ENCODE measurements at places on chromosomes 5 and 9.

- no peak for DNase-seq
These were observed 37.2 kb upstream of the SLC9A3 start for GRCh38 chr5:561408-561807.

DNA sequence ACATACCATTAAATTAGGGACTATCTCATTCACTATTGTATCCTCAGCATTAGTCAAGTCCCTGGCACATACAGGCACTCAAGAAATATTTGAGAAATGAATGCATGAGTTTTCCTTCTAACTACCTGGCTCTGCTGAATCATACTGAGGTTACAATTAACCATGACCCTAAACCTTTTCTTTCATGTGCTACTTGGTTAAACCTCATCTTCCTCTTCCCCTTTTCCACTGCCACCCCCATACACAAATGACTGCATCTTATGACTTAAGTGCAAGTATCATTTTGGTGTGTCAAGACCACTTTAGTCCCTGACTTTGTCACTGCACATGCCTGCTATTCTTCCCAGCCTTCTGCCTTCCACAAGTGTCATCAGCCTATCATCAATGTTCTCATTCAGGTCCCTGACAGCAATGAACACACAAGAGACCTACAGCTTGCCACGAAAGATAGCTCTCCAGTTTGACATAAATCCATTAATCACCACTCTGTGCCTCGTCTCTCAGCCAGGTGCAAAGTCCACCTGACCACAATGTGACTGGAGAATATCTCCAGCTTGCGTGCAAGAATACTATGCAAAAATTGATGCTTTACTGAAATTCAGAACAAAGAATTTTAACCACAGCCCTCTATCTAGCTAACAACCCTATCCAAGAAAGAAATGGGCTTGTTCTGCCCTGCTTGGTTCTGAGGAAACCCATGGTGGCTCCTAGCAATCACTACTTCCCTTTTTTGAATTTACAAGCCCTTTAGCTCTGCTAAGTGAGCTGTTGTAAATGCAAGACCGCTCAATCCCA, 74.5 kb downstream of the MAPKAP1 start:
- no peak for DNase-seq

GRCh38 chr5:11791792-11792191, 112.5 kb downstream of the CTNND2 start:
- no peak for DNase-seq

DNA sequence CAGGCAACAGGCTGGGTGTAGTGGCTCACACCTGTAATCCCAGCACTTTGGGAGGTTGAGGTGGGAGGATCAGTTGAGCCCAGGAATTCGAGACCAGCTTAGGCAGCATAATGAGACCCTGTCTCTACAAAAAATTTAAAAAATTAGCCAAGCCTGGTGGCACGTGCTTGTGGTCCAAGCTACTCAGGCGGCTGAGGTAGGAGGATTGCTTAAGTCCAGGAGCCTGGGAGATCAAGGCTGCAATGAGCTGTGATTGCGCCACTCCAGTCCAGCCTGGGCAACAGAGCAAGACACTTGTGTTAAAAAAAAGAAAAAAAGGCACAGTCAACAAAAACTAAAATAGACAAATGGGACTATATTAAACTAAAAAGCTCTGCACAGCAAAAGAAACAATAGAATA, 29.3 kb downstream of the ATP6V0E1 start:
- no peak for DNase-seq

GRCh38 chr5:158477214-158477613, 618.3 kb upstream of the CLINT1 start:
- DNase-seq = no peak

- no peak for DNase-seq
These were observed 187.7 kb upstream of the TRIM32 start for GRCh38 chr9:116499434-116499833.

DNA sequence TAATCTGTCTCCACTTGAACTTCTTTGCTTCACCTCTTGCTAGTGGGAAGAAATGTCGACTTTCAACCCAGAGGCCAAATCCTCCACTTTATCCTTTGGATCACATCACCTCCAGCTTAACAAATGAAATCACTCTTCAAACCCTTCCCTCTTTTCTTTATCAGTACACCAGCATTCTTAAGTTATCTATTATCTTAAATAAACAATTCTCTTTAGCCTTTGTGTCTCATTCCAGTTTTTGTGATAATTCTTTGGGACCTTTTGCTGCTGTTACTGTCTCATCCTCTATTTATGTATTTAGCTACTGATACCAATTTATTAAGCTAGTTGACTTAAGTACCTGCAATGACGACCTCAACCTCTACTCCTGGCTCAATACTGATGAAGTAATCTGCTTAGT, 28.1 kb upstream of the FBN2 start:
- no peak for DNase-seq
